CD4-positive, alpha-beta T cell treated with Interleukin-4 for 4 hours (primary cell): ENCODE measurements at places on chromosomes 5 and 9.

GRCh38 chr9:112041536-112042243 lies 133.4 kb downstream of the SUSD1 start:
- DNase-seq: no peak

DNA sequence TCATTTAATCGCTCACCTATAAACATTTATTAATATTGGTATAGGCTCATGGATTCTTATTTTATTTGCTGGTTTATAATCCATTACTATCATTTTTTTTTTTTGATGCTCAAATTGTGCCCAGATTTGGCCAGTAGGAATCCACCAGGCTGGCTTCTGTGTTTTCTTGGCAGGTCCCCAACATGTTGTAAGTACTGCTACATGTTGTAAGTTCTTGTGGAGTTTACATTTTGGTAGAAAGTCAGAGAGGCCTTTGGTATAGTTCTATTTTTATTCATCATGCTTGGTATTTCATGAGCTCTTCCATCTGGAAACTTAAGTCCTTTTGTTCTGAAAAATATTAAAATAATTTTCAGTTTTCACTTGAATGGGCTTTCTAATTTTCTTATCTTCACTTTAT lies 47.1 kb downstream of the MAT2B start:
- DNase-seq: no peak

- peak; percentile 77 for DNase-seq
Observed at GRCh38 chr5:56647099-56647850, 168.1 kb upstream of the MAP3K1 start.

DNA sequence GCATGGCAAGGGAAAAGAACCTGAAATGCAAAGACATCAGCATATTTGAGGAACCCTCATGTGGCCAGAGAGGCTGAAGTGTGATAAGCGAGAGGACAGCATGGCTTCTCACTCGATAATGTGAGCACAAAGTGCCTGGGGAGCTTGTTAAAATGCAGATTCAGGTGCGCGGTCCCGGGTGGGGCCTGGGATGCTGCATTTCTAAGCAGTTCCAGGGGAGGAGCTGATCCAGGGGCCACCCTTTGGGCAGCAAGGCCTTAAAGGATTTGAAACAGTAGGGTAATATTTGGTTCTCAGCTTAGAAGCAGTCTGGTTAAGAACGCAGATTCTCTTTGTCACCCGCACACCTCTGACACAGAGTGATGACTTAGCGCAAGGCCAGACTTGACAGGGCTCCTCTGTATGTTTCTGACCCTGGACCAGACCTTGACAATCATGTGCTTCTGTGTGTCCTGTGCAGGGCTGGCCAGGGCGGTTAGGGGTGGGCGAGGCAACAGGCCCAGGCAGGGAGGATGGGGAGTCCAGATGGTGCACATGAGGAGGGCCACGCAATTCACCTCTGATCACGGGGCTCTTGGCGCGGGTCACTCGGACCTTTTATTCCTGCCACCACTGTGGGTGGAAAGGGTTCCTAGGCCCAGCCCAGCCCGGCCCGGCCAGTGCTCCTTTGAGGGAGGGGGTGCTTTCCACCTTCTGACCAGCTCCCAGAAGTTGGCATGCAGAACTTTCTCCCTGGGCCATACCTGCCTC lies 62.8 kb upstream of the TBC1D2 start:
- no peak for DNase-seq
